ENCODE measurements at places on chromosomes 11 and 22. TPM values are rescaled to one million over a fixed set of nuclear protein-coding genes. Genes with fewer than 3 reads are reported as not detected.

GRCh38 chr22:21029486-21030025 lies 2.8 kb downstream of the SLC7A4 start:
- DNase-seq: no peak

GRCh38 chr22:21098099-21098671 lies 52.4 kb downstream of the LRRC74B start:
- DNase-seq: no peak

DNA sequence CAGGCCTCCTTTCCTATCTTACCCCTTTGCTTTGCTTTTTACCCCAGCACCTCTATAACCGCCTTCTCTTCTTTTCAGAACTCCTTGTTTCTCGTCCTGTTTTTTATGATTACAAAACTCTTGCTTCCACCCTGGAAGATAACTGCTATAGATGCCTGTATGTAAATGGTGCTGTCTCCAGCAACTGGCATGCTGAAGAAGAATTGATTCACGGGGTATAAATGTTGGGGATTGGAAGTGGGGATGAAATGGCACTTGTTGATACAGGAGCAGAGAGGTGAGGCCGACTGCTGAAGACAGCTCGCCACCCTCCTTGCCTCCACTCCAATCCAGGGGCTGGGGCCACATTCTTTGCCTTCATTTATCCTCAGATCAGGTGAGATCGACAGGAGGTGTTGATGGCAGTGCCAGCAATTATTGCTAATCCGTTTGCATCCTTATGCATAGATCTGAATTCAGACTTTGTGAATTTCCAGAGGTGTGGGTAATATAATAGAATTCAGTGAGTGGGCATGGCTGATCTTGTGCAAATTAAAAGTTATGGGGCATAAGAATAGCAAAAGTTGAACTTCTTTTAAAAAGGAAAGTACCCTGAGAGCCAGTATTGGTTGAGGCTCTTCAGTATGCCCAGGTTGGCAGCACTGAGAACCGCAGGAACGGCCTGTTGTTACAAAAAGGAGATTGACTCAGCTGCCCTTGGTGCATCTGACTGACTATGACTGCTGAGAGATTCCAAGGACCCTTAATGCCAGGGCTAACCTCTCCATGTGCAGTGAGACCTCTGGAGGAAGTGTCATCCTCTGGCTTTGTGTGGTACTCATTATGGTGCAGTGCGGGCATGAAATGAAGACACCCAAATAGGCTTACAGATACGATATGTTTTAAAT lies 5.3 kb downstream of the NEAT1 start:
- peak; percentile 69 for DNase-seq

DNA sequence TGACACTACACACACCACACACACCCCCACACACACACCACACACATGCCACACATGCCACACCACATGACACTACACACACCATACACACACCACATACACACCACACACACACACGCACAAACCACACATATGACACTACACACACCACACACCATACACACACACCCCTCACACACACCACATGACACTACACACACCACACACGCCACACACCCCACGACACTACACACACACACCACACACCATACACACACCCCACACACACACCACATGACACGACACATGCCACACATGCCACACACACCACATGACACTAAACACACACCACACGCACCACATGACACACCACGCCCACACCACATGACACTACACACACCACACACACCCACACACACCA lies 101.8 kb upstream of the ASPHD2 start:
- DNase-seq: no peak

DNA sequence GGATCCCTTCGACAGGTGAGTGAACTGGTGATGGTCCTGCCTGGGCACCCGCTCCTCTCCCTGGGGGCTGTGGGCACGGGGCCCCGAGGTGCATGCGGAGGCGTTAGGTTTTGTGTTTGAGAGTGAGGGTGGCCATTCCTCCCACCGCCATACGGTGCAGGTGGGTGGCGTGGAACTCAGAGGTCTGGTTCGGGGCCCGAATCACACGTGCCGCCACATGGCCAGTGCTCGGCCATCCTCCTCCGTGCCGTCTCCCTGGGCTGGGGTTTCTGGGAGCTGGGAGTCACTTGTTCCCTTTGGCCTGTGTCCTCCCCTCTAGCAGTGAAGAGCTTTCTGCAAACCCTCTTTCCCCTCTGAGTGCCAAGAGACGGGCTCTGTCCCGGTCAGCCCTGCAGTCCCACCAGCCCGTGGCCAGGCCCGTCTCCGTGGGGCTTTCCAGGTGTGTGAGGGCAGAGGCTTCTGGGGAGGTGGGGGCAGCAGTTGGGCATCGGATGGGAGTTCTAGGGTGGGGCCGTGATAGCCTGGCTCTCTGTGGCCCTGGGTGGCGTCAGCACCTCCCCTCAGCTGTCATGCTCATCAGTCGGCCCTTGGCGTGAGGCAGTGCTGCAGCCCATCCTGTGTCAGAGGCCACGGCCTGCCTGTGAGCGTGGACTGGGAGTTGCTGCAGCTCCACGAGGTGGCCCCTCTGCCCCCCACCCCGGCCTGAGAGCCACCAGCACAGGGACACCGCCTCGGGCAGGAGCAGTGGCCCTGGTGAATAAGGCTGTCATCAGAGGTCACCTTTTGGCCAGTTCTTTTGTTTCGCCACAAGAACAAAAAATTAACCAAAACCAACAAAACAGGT lies 10.2 kb downstream of the IRF7 start:
- no peak for DNase-seq

GRCh38 chr22:44329179-44329796 lies 16.5 kb upstream of the SHISAL1 start:
- DNase-seq: no peak

DNA sequence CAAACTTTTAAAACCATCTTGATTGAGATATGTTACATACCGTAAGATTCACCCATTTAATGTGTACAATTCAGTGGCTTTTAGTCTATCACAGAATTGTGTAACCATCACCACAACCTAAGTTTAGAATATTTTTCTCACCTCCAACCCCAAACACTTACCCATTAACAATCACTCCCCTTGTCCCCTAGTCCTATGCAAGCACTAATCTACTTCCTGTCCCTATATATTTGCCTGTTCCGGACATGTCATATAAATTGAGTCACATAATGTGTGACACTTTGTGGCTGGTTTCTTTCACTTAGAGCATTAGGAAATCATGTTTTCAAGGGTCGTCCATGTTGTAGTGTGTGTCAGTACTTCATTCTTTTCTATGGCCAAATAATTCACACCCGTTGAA lies 38.8 kb downstream of the RASSF10 start:
- DNase-seq: no peak

GRCh38 chr11:7909585-7910285 lies 21.3 kb downstream of the OR10A6 start:
- no peak for DNase-seq

DNA sequence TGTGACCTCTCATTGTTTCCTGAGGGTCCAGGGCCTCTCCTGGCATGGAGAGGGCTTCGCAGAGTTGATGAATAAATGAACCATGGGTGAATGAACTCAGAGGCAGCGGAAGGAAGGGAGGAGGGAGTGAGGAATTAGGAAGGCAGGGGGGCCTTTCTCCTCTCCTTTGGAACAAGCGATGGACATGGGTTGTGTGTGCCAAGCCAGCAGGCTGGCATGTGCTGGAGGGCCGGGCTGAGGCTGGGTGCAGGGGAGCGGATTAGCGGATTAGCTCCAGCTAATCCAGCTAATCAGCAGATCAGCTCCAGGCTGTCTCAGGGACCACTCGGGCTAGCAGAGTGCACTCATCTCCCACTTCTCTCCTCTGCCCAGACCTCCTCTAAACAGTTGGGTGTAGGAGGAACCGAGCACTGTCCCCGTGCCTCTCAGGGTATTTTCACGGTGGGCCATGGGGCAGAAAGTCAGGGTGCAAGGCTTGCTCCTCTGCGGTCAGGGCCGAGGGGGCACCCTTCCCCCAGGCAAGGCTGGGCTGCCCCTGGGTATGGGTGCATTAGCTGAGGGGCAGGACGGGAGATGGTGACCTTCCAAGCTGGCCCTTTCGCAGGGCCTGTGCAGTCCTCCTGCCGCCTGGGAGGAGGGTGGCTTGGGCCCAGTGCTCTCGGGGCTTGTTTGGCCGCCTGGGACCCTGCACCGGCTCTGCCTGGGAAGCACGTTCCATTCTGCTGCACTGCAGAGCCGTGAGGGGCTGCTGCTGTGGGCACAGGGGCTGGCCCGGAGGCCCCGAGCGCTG lies 120.3 kb upstream of the B3GAT1 start:
- peak; percentile 45 for DNase-seq

DNA sequence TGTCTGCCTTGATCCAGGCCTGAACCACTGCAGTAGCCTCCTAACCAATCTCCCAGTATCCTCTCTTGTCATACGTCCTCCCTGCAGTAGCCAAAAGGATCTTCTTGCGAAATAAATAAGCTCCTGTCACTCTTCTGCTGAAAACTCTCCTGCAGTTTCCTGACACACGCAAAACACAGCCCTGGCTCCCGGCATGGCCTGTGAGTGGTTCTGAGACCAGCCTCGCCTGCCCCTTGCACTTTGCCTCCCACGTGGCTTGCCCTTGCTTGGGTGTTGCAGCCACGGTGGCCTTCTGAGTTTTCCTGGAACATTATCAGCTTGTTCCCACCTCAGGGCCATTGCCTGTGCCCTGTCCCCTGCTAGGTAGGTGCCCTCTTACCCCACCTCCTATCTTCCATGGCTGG lies 7.2 kb downstream of the ZC3H7B start:
- DNase-seq: no peak

The CACNA1I gene
- 0.40 TPM for total RNA-seq

The SCT gene
- not detected for total RNA-seq

The APOL1 gene
- total RNA-seq: 35.3 TPM

The KDM4E gene
- not detected for total RNA-seq

The OR4A16 gene
- total RNA-seq: not detected

The C1QTNF4 gene
- total RNA-seq: 5.0 TPM

The RAB3IL1 gene
- total RNA-seq: 70.5 TPM

Data from sciatic nerve (tissue), 2 donors.